Stimulated activated CD4-positive, alpha-beta T cell treated with anti-CD3 and anti-CD28 coated beads, Interleukin-1b, Interleukin-23, amount 100 ng/mL, for 1 hour (primary cell): ENCODE measurements at places on chromosomes 5 and 9.

DNA sequence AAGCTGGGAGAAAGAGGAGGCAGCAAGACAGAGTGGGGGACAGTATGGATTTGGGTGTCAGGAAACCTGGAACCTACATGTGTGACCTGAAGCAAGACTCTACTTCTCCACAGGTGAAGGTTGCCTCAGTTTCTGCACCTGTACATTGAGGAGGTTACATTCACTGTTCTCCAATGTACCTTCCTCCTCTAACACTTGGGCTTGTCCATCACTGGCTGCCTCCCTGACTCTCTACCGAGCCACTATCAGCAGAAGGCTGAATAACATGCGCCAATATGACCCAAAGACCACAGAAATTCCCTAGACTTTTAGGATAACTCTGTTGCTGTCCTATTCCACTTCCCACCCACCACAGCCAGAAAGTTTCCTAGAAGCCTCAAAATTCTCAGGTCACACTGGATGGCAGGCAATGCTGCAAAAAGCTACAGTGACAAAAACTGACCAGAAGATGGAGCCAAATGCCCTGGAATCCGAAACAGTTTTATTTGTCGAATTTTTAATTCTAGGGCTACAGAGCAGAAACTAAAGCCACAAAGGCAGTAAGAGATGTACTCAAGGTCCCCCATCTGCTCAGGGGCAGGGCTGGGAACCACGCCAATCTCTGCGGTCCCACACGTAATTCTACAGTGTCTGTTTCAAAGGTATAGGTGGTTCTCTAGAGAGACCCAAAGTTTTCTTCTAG, 64.4 kb downstream of the FAM114A2 start:
- no peak for DNase-seq

GRCh38 chr5:88897748-88898147, 14.8 kb upstream of the MEF2C start:
- DNase-seq = no peak

DNA sequence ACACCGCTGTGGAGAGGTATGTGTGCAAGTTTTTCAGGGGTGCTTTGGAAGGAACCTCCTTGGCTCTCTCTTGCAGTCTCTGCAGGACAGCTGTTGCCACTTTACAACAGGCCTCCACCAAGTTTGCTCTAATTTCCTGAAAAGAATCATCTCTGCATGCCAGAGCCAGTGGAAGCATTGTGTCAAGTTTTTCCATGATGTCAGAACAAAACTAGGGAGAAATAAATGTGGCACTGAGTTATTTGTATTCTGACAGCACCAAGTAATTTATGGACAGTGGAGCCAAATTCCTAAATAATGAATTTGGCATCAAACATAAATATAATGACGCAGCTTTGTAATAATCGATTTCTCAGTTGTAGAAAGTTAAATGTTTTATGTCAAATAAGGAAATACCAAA, 146.9 kb downstream of the KIAA0825 start:
- no peak for DNase-seq

DNA sequence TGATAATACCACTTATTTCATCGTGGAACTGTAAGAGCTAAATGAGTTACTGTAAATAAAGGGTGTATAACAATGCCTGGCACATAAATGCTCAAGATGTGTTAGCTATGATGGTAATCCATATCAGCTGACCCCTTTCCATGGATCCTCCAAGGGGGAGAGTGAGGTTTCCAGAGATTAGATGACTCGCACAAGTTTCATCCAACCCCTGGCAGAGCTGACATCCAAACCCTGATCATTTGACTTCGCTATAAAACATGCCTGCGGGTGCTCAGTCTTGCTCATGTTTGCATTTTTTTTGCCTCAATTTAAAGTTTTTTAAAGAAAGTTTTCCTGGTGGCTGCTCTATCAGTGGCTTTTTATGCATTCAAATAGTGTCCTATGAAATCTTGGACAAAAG, 145.7 kb upstream of the SMIM23 start:
- DNase-seq = no peak

DNA sequence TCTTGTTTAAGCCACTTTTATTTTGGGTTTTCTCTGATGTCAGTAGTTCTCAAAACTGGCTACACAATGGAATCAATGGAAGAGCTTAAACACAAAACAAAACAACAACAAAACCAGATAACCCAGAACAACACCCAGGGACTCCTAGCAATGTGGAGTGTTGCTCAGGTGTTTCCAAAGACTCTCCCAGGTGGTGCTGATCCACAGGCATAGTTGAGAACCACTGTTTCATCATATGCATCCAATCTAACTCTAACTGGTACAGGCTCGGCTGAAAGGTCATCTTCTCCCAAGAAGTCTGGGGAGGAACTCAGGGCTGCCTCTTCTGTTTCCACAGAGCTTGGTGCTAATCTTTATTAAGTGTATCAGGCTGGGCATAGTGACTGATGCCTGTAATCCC, 5.4 kb upstream of the ALDH1B1 start:
- DNase-seq = no peak

- no peak for DNase-seq
These were observed 222.4 kb upstream of the PANK3 start for GRCh38 chr5:168801567-168801966.

DNA sequence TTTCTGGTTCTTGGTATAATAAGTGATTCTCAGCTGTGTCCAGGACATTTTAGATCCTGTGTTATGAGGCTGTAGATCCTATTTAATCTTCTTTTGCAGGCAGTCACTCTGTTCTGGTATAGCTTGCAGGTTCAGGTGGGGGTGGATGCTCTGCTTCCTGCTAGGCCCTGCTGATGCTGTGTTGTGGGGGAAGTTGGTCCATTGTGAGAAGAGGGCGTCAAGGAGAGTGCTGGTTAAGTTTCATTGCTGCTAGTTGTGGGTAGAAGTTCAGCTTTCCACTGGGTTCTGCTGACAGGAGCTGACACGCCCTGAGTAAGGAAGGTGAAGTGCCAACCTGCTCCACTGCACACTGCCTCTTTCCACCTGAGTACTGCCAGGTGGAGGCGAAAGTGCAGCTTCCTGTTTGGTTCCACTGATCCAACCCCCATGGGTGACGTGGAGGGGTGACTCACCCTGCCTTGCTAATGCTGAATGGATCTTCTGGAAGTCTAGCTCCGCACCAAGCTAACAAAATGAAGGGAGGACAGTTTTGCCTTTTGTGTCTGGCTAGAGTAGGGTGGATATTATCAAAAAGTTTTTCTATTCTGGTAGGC, 16.3 kb downstream of the NMRK1 start:
- DNase-seq = peak; percentile 44

GRCh38 chr9:93265972-93266371, 82.0 kb downstream of the WNK2 start:
- no peak for DNase-seq

DNA sequence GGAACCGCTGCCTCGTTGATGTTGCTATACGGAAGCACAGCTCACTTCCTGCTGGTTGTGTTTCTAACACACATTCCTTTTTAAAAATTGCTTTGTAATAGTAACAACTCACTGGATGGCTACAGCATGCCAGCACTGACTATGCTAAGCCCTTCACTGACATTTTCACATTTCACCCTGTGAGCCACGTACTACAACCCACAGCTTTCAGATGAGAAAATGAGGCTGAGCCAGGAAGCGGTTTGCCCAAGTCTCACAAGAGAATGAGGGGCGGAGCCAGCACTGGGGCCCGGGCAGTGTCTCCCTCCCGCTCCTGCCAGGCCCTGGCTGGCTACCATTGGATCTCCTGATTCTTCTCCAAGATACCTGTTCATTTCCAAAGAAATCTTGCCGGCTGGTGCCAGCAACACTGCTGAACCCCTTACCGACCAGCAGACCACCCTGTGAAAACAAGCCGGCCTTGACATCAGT, 38.3 kb downstream of the FAM78A start:
- peak; percentile 50 for DNase-seq

- no peak for DNase-seq
These were observed 30.5 kb upstream of the LRRC70 start for GRCh38 chr5:62547945-62548630.

DNA sequence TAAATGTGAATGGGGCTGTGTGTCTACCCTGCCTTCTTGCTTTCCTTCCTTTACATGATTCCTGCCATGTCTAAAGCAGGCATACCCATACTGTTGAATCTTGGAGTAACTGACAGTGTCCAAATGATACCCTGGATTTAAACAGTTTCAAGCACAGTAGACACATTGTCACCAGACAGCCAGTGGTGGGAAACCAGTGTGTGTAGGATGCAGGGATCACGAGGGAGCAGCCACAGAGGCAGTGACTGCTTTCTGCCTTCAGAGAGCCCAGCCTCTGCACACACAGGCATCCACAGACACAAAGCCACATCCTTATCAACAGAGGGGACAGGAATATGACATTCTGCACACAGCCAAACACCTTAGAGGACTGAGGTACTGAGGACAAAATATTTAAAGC, 184.2 kb upstream of the TBCA start:
- DNase-seq = no peak

DNA sequence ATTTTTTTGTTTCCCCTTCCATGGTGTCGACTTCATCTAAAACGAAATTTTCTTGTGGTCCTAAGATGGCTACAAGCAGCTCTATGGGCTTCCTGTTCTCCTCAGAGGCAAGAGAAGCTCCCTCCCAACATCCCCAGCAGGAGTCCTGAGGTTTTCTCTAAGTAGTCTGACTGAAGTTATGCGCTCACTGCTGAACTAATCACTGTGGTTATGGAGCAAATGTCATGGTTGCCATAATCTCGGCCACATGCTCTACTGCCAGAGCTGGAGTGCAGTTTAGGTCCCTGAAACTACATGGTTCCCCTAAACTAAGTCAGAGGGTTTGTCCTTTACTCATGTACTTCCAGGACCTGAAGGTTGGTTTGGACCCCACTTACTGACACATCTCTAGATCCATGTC, 68.0 kb upstream of the MAMDC2 start:
- DNase-seq = no peak

DNA sequence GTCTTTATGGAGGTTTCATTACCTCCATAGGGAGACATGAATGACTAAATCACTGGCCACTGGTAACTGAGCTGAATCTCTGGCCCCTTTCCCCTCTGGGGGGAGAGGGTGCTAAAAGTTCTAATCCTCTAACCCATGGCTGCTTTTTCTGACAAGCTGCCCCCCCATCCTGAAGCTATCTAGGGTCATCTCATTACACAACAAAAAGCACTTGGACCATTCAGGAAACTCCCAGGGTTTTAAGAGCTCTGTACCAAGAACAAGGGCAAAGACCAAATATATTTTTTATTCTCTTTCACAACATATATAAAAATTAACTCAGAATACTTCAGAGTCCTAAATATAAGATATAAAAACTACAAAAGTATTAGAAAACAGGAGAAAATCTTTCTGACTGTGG, 14.3 kb downstream of the AUH start:
- DNase-seq = no peak

GRCh38 chr5:135362102-135362501, 36.9 kb downstream of the MACROH2A1 start:
- no peak for DNase-seq

DNA sequence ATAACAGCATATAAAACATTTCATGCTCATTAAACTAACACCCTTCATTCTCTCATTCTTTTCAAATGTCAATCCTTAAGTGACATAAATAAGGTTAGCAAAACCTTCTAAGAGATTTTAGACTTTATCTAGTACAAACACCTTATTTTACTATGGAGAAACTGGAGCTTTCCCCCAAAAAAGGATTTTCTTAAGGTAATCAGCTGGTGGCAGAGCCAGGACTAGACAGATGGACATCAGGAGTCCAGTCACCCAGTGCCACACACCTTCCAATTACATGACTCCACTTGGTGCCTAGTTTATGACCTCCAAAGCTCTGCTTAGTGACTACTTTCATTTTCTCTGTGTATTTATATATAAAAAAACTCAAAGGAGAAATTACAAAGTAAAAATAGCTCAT, 70.2 kb downstream of the HTR4 start:
- no peak for DNase-seq

GRCh38 chr5:179044765-179045164, 15.4 kb upstream of the ZNF354C start:
- no peak for DNase-seq

- no peak for DNase-seq
These were observed 3.2 kb downstream of the SURF2 start for GRCh38 chr9:133359399-133360175.

DNA sequence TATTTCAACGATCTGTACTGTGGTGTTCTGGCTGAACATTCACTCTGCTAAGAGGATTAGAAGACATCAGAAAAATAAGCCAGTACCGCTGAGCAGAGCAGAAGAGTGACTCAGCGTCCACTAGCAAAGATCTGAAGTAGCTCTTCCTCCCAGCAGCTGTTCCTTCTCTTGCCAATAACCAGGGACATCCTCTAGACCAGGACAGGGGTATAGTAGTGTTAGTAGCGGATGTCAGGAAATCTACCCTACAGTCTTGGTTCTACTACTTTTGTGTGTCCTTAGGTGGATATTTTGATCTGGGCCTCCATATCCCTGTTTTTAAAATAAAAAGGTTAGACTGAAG, 103.6 kb downstream of the TSSK1B start:
- no peak for DNase-seq

DNA sequence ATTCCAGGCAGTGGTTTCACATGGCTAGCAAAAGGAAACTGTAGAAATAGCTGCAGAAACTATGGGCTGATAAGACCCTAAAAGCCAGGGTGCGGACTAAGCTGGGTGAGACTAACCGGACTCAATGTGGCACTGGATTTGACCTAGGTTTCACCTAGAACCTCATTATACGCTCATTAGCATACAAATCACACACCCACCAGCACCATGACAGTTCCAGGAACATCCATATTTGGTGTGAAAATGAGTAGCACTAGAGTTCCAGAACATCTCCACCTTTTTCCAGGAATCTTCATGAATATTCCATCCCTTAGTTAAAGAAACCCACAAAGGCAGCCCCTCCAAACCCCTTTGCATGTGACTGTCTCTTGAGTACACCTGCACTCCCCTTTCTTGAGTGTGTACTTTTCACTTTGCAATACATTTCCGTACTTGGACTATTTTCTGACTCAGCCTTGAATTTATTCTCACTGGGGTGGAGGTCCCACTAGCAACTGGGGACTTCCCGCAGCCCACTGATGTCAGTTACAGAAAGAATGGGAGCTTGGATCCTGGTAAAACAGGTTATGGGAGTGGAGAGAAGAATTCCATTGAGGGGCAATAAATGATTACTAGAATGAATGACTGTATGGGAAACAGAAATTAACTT, 58.0 kb upstream of the SPATA31C2 start:
- no peak for DNase-seq
